ENCODE measurements at places on chromosomes 7 and 10.

GRCh38 chr7:74453322-74454011 lies at the start of gene GTF2IRD1:
Gene GTF2IRD1, plus strand, starts transcription at chr7:74453906. Its CDS starts 54,175 bp downstream, at chr7:74508081.
- DNase-seq: peak; percentile 77

- DNase-seq: no peak
Observed at GRCh38 chr7:151704960-151705635, 171.8 kb downstream of the PRKAG2 start.

- no peak for DNase-seq
Observed at GRCh38 chr7:101891936-101892640, 74.7 kb downstream of the CUX1 start.

- DNase-seq: peak; percentile 71
Observed at GRCh38 chr10:118241229-118242137, 100.6 kb downstream of the FAM204A start.

DNA sequence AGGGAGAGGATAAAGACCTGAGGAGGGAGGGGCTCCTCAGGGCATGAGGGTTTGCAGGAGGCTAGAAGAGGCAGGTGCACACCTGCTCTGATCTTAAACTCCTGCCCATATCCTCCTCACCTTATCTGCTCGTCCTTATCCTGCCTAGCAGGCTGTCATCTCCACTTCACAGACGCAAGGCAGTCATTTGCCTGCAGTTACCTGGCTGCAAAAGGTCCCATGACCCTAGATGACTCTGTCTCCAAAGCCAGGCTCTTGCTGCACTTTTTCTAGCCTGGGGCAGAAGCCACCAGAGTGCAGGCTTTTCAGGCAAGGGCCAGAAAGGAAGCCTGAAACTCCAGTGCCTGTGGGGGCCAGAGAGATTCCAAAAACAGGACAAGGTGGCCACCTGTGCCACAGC lies 1.7 kb upstream of the ZNF853 start:
- no peak for DNase-seq

GRCh38 chr7:23438171-23438570 lies 32.1 kb downstream of the IGF2BP3 start:
- no peak for DNase-seq

GRCh38 chr10:76640806-76641205 lies 996.8 kb downstream of the KCNMA1 start:
- no peak for DNase-seq
